Adipose tissue (tissue), 3 donors: ENCODE measurements at places on chromosomes 11 and 22. TPM values are rescaled to one million over a fixed set of nuclear protein-coding genes. Genes with fewer than 3 reads are reported as not detected.

The PRR33 gene
- polyA plus RNA-seq, result 0.11 TPM

The NAALADL1 gene
- polyA plus RNA-seq, result 12.0 TPM

The ARHGEF17 gene
- 35.5 TPM for polyA plus RNA-seq

The DEPDC7 gene
- 0.48 TPM for polyA plus RNA-seq

The KRTAP5-10 gene
- polyA plus RNA-seq, result not detected
